ENCODE measurements at places on chromosomes 5 and 9. TPM values are rescaled to one million over a fixed set of nuclear protein-coding genes. Genes with fewer than 3 reads are reported as not detected.

Gene PIP5KL1
- 1.4 TPM for total RNA-seq

Gene CHSY3
- total RNA-seq, result 41.9 TPM

Gene PCSK5
- 9.9 TPM for total RNA-seq

Gene IL13
- total RNA-seq, result not detected

Gene PCDHB5
- total RNA-seq, result 2.2 TPM

Gene RNF183
- not detected for total RNA-seq

Gene SCGB3A2
- not detected for total RNA-seq

Gene KDM3B
- 36.8 TPM for total RNA-seq

Gene ANKS6
- total RNA-seq, result 19.0 TPM

Gene DENND4C
- 64.9 TPM for total RNA-seq

Gene NAIP
- total RNA-seq, result 2.2 TPM

Gene SOX30
- not detected for total RNA-seq

Gene BTNL9
- total RNA-seq, result not detected

Gene PCDHA1
- not detected for total RNA-seq

Gene DMRT3
- not detected for total RNA-seq

Gene SPINK5
- not detected for total RNA-seq

Gene ANKRD18A
- total RNA-seq, result not detected

Gene SLU7
- 30.4 TPM for total RNA-seq

Gene PCDHB12
- total RNA-seq, result 0.46 TPM

Gene OTP
- not detected for total RNA-seq

Gene NRG2
- 0.98 TPM for total RNA-seq

Gene FPGS
- total RNA-seq, result 59.7 TPM

Gene WDR36
- total RNA-seq, result 69.1 TPM

Gene FOXD1
- total RNA-seq, result 6.8 TPM

Gene PCDHB15
- 0.91 TPM for total RNA-seq

Gene STOM
- 98.0 TPM for total RNA-seq

Gene HK3
- total RNA-seq, result not detected

Gene PCDHGB1
- 2.2 TPM for total RNA-seq

Gene LOX
- 1,031 TPM for total RNA-seq

Gene EGFL7
- total RNA-seq, result 28.3 TPM

Gene GFPT2
- 12.2 TPM for total RNA-seq

Gene ZBTB26
- total RNA-seq, result 6.2 TPM

Gene ENTPD8
- not detected for total RNA-seq
